Activated B cell treated with CpG ODN at 0.5 μM for 24 hours (primary cell): ENCODE measurements at places on chromosomes 12 and 14. TPM values are rescaled to one million over a fixed set of nuclear protein-coding genes. Genes with fewer than 3 reads are reported as not detected.

Gene GLS2
- total RNA-seq, result 2.6 and 3.5 TPM in 2 replicates

DNA sequence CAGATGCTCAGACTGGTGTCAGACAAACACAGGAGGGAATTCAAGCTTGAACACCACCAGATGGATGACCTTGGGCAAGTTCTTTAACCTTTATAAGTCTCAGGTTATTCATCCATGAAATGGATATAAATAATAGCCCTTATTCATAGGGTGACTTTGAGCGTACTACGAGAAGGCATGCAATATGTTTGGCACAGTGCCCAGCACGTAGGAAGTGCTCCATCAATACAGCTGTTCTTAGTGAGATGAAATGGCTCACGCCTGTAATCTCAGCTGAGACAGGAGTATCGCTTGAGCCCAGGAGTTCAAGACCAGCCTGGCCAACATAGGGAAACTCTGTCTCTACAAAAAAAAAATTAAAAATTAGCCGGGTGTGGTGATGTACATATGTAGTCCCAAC is 84.8 kb upstream of the FICD start:
- H3K36me3 ChIP-seq, result no peaks in the 10 kb centered on the region
- H3K27ac ChIP-seq, result no peak overlapping the region
- DNase-seq, result no peak
- H3K27me3 ChIP-seq, result peaks cover 3% of the 10 kb centered on the region
- H3K4me3 ChIP-seq, result no peak overlapping the region

Gene CLEC4D
- not detected in 2 replicates for total RNA-seq

GRCh38 chr14:81681541-81681940 is 147.9 kb upstream of the SEL1L start:
- H3K36me3 ChIP-seq, result no peaks in the 10 kb centered on the region
- H3K27me3 ChIP-seq, result no peaks in the 10 kb centered on the region
- no peak for DNase-seq
- H3K27ac ChIP-seq, result no peak overlapping the region
- no peaks in the 10 kb centered on the region for H3K4me1 ChIP-seq

GRCh38 chr14:53951627-53952303 is 4.9 kb downstream of the BMP4 start:
- H3K27ac ChIP-seq, result no peak overlapping the region
- no peak for DNase-seq
- H3K36me3 ChIP-seq, result no peaks in the 10 kb centered on the region
- H3K27me3 ChIP-seq, result peaks cover 83% of the 10 kb centered on the region
- no peak overlapping the region for H3K4me3 ChIP-seq
